SJCRH30 (cell line): ENCODE measurements at places on chromosomes 5 and 9.

GRCh38 chr5:66912787-66913186 is 283.8 kb downstream of the CD180 start:
- no peak for DNase-seq

DNA sequence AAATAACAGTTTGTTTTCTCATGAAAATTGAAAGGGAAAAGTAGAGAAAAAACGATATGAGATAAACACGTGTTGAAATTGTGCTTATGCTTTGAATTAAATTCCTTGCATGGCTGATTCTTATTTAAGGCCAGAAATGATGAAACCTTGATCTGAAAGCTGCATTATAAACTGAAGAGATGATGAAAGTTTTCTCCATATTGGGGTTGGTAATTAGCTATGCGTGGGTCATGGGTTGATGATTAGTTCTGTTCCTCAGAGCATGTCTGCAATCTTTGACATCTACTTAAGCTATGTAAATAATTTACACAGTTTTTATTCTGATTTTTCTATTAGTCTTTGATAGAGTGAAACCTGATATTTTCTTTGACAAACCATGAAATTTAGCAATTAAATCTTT is 264.1 kb downstream of the CD180 start:
- DNase-seq, result no peak

GRCh38 chr5:135229122-135229521 is 169.9 kb downstream of the MACROH2A1 start:
- DNase-seq, result no peak

GRCh38 chr5:172690258-172691075 is 49.4 kb downstream of the NEURL1B start:
- no peak for DNase-seq

GRCh38 chr9:123660691-123661466 is 269.0 kb downstream of the DENND1A start:
- peak; percentile 54 for DNase-seq

GRCh38 chr9:73135394-73135793 is 16.3 kb upstream of the ANXA1 start:
- DNase-seq, result no peak

DNA sequence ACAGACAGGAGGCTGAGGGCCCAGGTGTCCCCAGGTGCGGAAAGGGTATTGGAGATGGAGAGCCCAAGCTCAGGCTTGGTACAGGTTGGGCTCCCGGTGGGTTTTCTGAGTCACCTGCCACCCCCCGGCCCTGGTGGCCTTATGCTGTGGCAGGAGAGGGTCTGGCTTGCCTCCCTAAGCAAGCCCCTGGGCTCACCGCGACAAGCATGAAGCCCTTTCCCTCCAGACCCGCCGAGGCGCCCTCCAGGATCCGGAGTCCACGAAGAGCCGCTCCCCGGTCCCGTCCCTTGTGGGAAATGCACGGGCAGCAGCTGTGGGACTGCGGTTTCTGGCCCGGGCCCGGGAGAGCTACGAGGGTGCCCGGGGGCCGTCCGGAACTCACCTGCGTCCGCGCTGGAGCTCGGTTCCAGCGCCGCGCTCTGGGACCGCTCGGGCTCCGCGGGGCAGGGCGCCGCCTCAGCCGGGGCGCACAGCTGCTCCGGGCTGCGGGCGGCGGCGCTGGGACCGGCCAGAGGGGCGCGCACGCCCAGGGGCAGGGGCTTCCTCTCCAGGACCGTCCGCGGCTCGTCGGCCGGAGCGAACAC is 757 bp downstream of the SAPCD2 start:
- DNase-seq, result no peak

DNA sequence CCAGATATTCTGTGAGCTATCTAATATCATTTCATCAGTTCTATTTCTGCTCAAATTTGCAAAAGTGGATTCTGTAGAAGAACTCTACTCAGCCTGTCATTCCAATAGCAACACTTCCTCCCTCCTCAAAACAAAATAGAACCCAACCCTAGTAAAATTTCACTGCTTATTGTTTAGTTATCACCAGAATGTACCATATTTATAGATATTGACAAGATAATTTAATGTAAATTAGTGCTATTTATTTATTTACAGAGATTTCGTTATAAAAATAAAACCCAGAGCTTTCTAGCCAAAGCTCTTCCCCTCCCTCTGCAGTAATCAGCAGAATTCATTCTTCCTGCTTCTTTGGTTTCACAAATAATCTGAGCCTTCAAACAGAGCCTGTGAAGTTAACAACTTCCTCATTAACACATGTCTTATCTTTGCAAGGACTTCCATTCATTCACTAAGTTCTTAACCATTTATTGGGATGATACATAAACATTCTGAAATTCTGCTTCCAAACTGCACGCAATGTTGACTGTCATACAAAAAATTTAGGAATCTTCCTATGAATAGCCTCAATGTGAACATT is 73.7 kb upstream of the PJA2 start:
- no peak for DNase-seq
